Fibroblast of the aortic adventitia (primary cell): ENCODE measurements at places on chromosomes 6 and 20. TPM values are rescaled to one million over a fixed set of nuclear protein-coding genes. Genes with fewer than 3 reads are reported as not detected.

DNA sequence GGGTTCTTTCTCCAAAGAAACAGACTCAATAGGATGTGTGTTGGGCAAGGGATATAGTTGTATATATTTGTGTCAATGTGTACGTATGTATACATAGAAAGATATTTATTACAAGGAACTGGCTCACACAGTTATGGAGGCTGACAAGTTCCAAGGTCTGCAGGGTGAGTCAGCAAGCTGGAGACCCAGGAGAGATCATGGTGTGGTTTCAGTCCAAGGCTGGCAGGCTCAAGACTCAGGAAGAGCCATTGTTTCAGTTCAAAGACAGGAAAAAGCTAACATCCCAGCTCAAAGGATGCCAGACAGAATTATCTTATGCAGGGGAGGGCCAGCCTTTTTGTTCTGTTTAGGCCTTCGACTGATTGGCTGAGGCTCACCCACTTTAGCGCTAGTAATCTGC, 89.9 kb upstream of the RALGAPA2 start:
- peak; percentile 8 for DNase-seq

DNA sequence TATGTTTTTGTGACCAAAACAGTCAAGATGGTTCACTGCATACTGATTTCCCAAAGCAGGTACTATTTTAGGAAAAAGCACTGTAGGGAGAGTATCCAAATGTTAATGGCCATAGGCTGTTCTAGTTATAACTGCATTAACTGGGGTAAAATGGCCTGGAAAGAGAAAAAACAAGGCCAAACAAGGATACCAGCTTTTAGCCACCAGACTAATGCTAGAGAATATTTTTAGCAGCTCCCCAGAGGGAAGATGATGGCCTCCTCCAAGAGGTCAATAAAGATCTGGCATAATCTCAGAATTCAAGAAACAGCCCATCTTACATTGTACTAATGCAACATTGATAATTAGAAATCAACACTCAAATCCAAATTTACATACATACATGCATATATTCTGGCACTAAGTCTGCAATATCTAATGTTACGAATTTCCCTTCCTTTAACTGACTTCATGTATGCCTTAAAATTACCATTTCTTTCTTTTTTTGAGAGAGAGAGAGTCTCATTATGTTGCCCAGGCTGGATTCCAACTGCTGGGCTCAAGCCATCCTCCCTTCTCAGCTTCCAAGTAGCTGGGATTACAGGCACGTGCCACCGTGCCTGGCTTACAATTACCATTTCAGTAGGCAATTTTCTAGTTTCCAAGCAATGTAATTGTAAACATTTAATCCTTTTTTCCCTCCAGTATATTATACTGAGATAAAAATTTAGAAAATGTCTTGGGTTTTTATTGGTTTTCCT, 9.3 kb downstream of the COX7A2 start:
- peak; percentile 22 for DNase-seq

DNA sequence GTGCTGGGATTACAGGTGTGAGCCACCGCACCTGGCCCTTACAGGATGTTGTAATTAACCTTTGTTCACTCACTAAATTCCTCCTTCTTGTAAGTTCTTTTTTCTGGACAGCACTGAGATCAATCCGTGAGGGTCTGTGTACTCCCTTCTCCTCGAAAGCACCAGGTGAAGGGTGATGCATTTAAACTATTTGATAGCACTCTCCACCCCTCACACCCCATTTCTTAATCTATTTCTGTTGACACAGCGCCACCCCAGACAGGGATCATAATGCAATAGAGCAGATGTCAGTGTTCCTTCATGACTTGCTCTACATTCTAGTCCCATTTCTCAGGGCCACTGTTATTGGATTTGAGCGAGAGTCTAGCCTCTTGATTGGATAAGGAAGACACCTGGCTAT, 46.3 kb downstream of the PPP1R14C start:
- DNase-seq: no peak

DNA sequence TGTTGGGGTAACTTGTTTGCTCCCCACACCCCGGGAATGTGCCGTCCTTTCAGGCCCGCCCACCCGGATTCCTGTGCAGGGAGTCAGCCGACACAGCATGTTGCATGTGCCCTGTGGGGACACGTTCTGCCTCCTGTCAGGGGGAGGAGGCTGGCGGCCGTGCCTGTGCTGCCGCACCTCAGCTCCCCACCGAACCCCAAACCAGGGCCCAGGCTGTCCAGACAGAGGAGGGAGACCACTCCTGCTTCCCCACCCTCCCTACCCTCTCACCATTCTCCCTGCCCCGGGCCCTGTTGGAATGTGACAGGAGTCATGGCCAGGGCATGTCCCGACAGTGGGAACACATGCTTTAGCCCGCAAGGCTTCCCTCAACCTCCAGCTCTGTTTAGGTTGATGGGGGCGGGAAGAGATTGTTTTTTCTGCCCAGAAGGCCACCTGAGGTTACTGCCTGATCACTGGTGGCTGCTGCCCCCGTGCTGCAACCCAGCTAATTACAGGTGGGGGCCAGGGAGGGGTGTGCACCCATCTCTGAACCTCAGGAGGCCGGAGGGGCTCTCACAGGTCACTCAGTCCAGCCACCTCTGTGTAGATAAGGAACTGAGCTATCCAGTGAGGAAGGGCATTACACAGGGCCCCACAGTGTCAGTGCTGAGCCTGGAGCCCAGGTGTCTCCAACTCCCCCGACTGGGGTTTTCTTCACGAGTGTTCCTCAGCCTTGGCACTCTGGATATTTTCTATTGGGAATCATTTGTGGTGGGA, 13.6 kb downstream of the LRRC73 start:
- DNase-seq: peak; percentile 45

GRCh38 chr6:159038914-159039884, 5.6 kb downstream of the TAGAP start:
- DNase-seq: peak; percentile 22

SLC13A3 gene
- 3.0 and 4.2 TPM in 2 replicates for total RNA-seq
